ENCODE measurements at places on chromosomes 1 and 21.
A peak's percentile ranks its signal among the peaks of the same experiment; 100 is the strongest.

DNA sequence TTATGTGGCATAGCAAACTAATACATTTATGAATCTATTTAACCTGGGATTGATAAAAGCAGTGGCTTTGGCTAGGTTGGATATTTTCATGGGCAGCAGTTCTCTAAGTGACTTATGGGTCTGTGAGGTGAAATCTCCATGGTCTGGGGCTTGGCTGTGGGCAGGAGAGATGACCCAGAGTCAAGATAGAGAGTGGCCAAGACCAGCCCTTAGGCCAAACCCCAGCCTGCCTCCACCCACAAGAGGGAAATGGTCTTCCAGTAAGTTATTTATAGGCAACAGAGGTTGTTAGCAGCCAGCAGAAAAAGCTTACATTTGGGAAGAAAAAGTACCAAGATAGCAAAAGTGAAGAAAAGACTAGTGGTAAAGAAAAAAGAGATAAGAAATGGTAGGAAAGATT is 61.4 kb downstream of the SLC35F3 start:
- DNase-seq, result no peak
- no peak overlapping the region for H3K27ac ChIP-seq
- no peak overlapping the region for H3K4me3 ChIP-seq
- no peaks in the 10 kb centered on the region for H3K36me3 ChIP-seq
- H3K27me3 ChIP-seq, result no peaks in the 10 kb centered on the region
- H3K4me1 ChIP-seq, result no peaks in the 10 kb centered on the region

- H3K27me3 ChIP-seq, result no peaks in the 10 kb centered on the region
- H3K27ac ChIP-seq, result peak overlapping the region; percentile 96
- DNase-seq, result peak; percentile 30
- peaks cover 17% of the 10 kb centered on the region for H3K36me3 ChIP-seq
Observed at GRCh38 chr1:226939438-226940028, 561 bp upstream of the COQ8A start.

GRCh38 chr1:9008236-9008635 is 18.0 kb downstream of the SLC2A7 start:
- peaks cover 8% of the 10 kb centered on the region for H3K27me3 ChIP-seq
- H3K4me1 ChIP-seq, result no peaks in the 10 kb centered on the region
- H3K27ac ChIP-seq, result no peak overlapping the region

DNA sequence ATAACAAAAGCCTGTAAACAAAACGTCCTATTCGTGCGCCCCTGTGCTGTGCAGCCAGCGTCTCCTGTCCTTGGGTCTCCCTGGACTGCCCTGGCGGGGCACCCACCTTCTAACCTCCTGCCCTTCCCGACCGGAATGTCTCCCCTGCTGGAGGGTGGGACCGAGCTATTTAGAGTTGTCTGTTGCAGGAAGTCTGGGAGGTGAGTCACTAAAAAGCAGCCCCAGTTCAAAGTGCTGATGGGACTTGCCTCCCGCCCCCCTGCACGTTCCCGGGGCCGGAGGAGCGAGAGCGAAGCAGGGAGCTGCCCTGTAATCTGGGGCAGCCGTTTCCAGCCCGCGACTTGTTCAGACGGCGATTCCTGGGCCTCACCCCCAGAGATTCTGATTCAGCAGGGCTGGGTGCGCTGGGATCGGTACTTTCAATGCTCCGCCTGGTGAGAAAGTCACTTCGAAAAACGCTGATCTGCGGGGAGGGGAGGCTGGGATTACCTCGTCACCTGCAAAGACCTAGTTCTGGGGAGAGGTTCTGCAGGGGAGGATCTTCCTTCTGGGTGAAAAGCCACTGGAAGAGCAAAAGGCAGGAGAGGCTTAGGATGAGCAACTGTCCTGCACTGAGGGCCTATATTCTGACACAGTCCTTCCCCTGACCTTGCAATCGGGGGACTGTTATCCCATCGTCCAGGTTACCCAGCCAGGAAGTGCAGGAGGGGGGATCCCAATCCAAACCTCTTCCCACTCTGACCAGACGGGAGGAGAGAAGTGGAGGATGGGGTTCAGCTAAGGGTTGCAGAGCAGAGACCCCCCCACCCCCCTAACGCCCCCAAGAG is 1.2 kb upstream of the DHRS3 start:
- peak; percentile 28 for DNase-seq
- peaks cover 10% of the 10 kb centered on the region for H3K36me3 ChIP-seq
- peak overlapping the region; percentile 99 for H3K27ac ChIP-seq
- H3K4me1 ChIP-seq, result peaks cover 42% of the 10 kb centered on the region

Measured in progenitor cell of endocrine pancreas (in vitro differentiated cells).